ENCODE measurements at places on chromosomes 2 and 18.

GRCh38 chr18:26550998-26551694 lies 2.8 kb upstream of the KCTD1 start:
- DNase-seq, result no peak

DNA sequence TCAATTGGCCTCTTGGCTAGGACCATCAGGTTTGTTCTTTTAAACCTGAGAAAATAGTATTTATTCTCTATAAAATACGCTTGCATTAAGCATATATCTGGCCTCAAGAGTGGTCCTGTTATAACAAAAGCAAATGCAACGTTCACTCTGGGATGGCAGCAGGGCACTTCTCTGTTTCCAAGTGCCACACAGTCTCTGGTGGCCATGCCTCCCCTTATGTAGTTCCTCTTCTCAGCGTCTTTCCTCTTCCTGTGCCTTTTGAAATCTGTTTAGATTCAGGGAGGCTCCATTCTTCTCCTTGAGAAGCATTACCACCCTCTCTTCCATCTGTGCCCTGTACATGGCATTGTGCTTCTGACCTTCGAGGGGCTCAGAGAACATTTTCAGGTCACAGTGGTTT lies 51.9 kb downstream of the TSHZ1 start:
- DNase-seq, result no peak

DNA sequence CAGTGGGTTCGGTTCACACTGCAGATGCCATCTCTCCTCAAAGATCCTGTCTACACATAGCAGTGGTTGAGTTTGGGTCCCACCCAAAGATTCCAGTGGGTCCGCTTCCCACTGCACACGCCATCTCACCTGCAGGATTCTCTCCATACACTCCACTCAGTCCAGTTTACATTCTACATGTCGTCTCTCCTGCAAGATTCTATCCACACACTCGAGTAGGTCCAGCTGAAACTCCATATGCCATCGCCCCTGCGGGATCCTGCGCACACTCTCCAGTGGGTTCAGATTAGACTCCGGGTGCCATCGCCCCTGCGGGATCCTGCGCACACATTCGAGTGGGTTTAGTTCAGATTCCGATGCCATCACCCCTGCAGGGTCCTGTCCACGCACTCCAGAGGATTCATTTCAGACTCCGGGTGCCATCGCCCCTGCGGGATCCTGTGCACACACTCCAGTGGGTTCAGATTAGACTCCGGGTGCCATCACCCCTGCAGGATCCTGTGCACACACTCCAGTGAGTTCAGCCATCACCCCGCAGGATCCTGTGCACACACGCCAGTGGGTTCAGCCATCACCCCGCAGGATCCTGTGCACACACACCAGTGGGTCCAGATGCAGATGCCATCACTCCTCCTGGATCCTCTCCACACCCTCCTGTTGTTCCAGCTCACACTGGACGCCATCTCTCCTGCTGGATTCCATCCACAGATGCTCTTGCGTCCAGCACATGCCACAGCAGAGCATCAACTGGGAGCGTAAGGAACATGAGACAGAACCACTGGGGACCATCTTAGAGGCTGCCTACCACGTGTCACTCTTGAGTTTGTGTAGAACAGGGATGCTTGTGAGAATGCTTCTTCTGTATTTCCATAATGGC lies 3.0 kb upstream of the PXDN start:
- no peak for DNase-seq

- DNase-seq, result no peak
Observed at GRCh38 chr2:222330910-222331309, 32.1 kb upstream of the PAX3 start.

- peak; percentile 17 for DNase-seq
Observed at GRCh38 chr2:190649798-190650390, 1.0 kb downstream of the NAB1 start.

DNA sequence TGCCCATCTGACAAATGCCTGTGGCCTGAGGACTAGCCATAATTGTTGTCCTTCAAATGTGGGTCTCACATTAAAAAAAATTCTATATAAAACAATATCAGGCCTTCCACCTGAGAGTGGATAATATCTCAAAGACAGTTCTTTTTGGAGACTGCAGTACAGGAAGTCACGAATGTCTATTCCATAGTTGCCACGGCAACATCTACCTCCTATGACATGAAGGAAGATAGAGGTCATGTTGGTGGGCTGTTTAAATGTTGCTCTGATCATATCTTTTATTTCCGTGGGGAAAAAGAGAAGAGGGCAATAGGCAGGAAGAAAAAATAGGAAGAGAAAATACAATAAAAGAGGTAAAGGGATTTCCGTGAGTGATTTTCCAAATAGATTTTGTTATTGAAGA lies 151.8 kb downstream of the ARL6IP6 start:
- DNase-seq, result no peak

- DNase-seq, result peak; percentile 70
Observed at GRCh38 chr2:26346454-26347053, at the start of gene ADGRF3. Gene ADGRF3, minus strand, starts transcription at chr2:26346789. Its CDS starts 555 bp downstream, at chr2:26346234.

GRCh38 chr2:157173740-157174184 lies 83.7 kb upstream of the GALNT5 start:
- no peak for DNase-seq

- DNase-seq, result peak; percentile 26
Observed at GRCh38 chr2:156589381-156590079, 153.4 kb downstream of the GPD2 start.

GRCh38 chr18:43846299-43846698 lies 569.0 kb upstream of the SYT4 start:
- DNase-seq, result no peak

GRCh38 chr2:207491956-207492355 lies 37.8 kb upstream of the CREB1 start:
- no peak for DNase-seq

DNA sequence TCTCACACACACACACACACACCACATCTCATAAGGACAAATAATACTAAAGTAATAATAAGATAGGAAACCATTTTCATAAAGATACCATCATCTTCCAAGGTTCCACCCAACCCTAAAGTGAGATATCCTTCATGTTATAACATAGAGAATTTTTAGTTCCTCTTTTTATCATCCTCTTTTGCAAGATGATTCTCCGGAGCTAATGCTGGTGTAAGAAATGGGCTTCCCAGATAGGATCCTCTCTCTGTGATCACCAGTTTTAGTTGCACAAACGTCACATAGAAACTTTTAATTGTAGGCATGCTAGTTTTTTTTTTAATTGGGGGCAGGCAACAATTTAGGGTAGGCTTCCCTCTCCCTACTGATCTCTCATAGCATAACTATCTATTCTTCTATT lies 49.6 kb downstream of the ARHGAP25 start:
- DNase-seq, result no peak

GRCh38 chr2:99643787-99644418 lies 154.1 kb upstream of the REV1 start:
- no peak for DNase-seq

Data from CD4-positive, alpha-beta T cell treated with Interleukin-17A for 4 hours (primary cell).